ENCODE measurements at places on chromosomes 3 and 15.

DNA sequence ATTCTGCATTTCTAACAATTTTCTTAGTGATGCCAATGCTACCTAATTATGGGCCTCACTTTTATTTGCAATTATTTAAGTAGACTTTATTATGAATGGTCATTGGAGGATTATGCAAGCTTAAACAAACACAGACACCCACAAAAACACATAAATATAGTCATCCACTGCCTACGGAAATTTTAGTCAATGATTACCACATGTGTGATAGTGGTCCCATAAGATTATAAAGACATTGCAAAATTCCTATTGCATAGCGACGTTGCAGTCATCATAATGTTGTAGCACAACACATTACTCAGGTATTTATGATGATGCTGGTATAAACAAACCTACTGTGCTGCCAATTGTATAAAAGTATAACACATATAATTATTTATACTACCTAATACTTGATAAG is 247.8 kb upstream of the ALCAM start:
- no peak for DNase-seq

DNA sequence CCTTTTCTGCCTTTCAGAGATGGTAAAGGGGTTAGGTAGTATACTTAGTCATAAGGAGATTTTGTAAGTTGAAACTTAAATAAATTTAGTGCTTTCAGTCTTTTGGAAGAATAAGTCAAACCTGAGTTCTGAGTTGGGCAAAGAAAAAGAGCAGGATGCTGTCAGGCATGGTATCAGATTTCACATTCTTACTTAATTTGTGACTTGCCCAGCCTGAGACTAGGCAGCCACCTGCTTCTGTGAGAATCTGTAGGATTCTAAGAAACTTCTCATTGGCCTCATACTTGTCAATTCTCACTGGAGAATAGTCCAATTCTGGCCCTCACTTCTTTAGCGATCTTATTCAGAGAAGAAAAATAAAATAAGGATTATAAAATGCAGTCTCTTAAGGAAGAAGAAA is 577.5 kb downstream of the DIPK2A start:
- no peak for DNase-seq

- no peak for DNase-seq
Observed at GRCh38 chr15:63156086-63156710, 1.1 kb downstream of the RPS27L start.

- DNase-seq = no peak
Observed at GRCh38 chr3:24199775-24200247, 254.7 kb downstream of the NR1D2 start.

Data from CD8-positive, alpha-beta T cell (primary cell).